Nasal cavity respiratory epithelium epithelial cell of viscerocranial mucosa (primary cell): ENCODE measurements at places on chromosomes 4 and X. TPM values are rescaled to one million over a fixed set of nuclear protein-coding genes. Genes with fewer than 3 reads are reported as not detected.

Gene LGI2
- under 0.01 TPM in 1 of 2 replicates, not detected in the other for total RNA-seq

Gene THAP9
- total RNA-seq = 5.5 and 5.6 TPM in 2 replicates

Gene FRMPD4
- total RNA-seq = under 0.01 TPM in 2 replicates

Gene FAM9B
- not detected in 2 replicates for total RNA-seq

Gene BEND2
- total RNA-seq = not detected in 2 replicates

Gene POU3F4
- total RNA-seq = not detected in 2 replicates

Gene BMP3
- under 0.01 and 0.36 TPM in 2 replicates for total RNA-seq

Gene C4orf50
- total RNA-seq = not detected in 2 replicates

Gene MAGEA2
- total RNA-seq = not detected in 2 replicates

Gene DMRTC1
- total RNA-seq = not detected in 2 replicates

Gene PF4V1
- total RNA-seq = not detected in 2 replicates

Gene TAF7L
- total RNA-seq = under 0.01 and 0.14 TPM in 2 replicates

Gene REST
- total RNA-seq = 24.6 and 47.8 TPM in 2 replicates

Gene SMIM43
- total RNA-seq = not detected in 2 replicates

Gene TBCK
- 18.8 and 45.3 TPM in 2 replicates for total RNA-seq

Gene TEX11
- not detected in 2 replicates for total RNA-seq

Gene CLDN22
- total RNA-seq = not detected in 2 replicates

Gene ARHGAP36
- not detected in 2 replicates for total RNA-seq

Gene GPM6B
- 0.34 and 0.36 TPM in 2 replicates for total RNA-seq

Gene LONRF3
- total RNA-seq = 0.34 and 1.7 TPM in 2 replicates

Gene RAB40A
- under 0.01 and 0.21 TPM in 2 replicates for total RNA-seq

Gene ARR3
- total RNA-seq = not detected in 2 replicates

Gene NUDT11
- 5.5 TPM in 2 replicates for total RNA-seq

Gene NEUROG2
- not detected in 2 replicates for total RNA-seq
